ENCODE measurements at places on chromosomes 12 and 14. TPM values are rescaled to one million over a fixed set of nuclear protein-coding genes. Genes with fewer than 3 reads are reported as not detected.

Gene TEP1
- total RNA-seq, result 20.1 TPM

Gene RPL36AL
- 231 TPM for total RNA-seq

Gene KSR2
- under 0.01 TPM for total RNA-seq

Gene NRL
- 0.78 TPM for total RNA-seq

Gene SLC41A2
- 14.7 TPM for total RNA-seq

Gene ABCC9
- total RNA-seq, result 5.9 TPM

Gene TSHR
- not detected for total RNA-seq

Gene KCNH3
- total RNA-seq, result under 0.01 TPM

Gene AKAP5
- 0.20 TPM for total RNA-seq

Gene SDR9C7
- total RNA-seq, result not detected

Gene ESR2
- total RNA-seq, result not detected

Gene RFLNA
- not detected for total RNA-seq

Gene TMBIM4
- total RNA-seq, result 75.0 TPM

Gene PROX2
- not detected for total RNA-seq

Gene ASB2
- total RNA-seq, result not detected

Gene CHFR
- total RNA-seq, result 37.5 TPM

Gene RIMBP2
- total RNA-seq, result not detected

Gene FAM186B
- 0.20 TPM for total RNA-seq

Gene FGD6
- 10.4 TPM for total RNA-seq

Gene FAIM2
- total RNA-seq, result 0.37 TPM

Gene KICS2
- total RNA-seq, result 7.7 TPM

Gene IL26
- total RNA-seq, result not detected

Gene PHLDA1
- total RNA-seq, result 135 TPM

Gene KCNMB4
- 0.37 TPM for total RNA-seq

Gene GALNT8
- 0.39 TPM for total RNA-seq

Gene PTCSC3
- total RNA-seq, result not detected

Gene HNF1A
- total RNA-seq, result not detected

Gene BCL2L2
- 16.8 TPM for total RNA-seq

Gene FAM181A
- total RNA-seq, result not detected

Gene LIN7A
- 6.3 TPM for total RNA-seq

Gene LPAR5
- not detected for total RNA-seq

Gene INSM2
- not detected for total RNA-seq

Gene TMTC1
- 96.2 TPM for total RNA-seq

Gene OR6C2
- total RNA-seq, result not detected

Gene NEMF
- 55.1 TPM for total RNA-seq

Gene MDM1
- 13.5 TPM for total RNA-seq

Gene TPH2
- total RNA-seq, result not detected

Gene SERPINA4
- total RNA-seq, result not detected

Gene REP15
- total RNA-seq, result 6.3 TPM

Gene OLR1
- not detected for total RNA-seq

Gene KRT2
- total RNA-seq, result not detected

Gene DAO
- total RNA-seq, result not detected

Gene CAPS2
- 4.8 TPM for total RNA-seq

Gene ARHGAP9
- total RNA-seq, result under 0.01 TPM

Gene CDKN1B
- 18.6 TPM for total RNA-seq

Gene MTRFR
- total RNA-seq, result 4.8 TPM

Gene JPH4
- total RNA-seq, result not detected

Gene INHBE
- total RNA-seq, result not detected

Gene DNM1L
- total RNA-seq, result 87.4 TPM

Gene HIP1R
- total RNA-seq, result 25.7 TPM

Gene TCTN1
- total RNA-seq, result 34.2 TPM

Gene RNASE7
- not detected for total RNA-seq

Gene PCED1B
- total RNA-seq, result 0.39 TPM

Gene APPL2
- 34.5 TPM for total RNA-seq

Gene TOMM20L
- total RNA-seq, result not detected

Gene CLEC12A
- not detected for total RNA-seq

Gene MSRB3
- 18.0 TPM for total RNA-seq

Gene RBP5
- total RNA-seq, result not detected

Gene MYF6
- not detected for total RNA-seq
